Transverse colon (tissue), 4 donors: ENCODE measurements at places on chromosomes 3 and 15.

DNA sequence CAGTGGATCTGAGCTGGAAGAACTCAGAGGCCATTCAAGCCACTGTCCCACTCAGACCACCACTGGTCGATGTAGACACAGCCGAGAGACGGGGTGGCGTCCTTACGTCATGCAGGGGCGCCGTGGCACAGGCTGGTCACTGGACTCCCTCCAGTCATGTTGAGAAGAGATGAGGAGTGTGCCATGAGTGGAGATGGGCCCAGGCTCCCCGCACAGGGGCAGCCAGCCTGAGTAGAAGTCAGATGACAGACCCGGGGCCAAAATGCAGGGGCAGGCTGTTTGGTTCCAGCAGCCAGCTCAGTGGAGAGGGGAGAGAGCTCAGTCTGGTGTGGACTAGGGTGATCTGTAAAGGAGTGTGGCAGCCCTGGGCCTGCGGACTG lies 33.4 kb upstream of the KIF23 start:
- no peak for DNase-seq
- no peaks in the 10 kb centered on the region for H3K4me1 ChIP-seq
- no peaks in the 10 kb centered on the region for H3K27me3 ChIP-seq
- H3K27ac ChIP-seq, result no peak overlapping the region
- H3K4me3 ChIP-seq, result no peak overlapping the region
- no peaks in the 10 kb centered on the region for H3K36me3 ChIP-seq

GRCh38 chr3:56075089-56075488 lies 393.2 kb downstream of the ERC2 start:
- H3K36me3 ChIP-seq, result no peaks in the 10 kb centered on the region
- no peak overlapping the region for H3K27ac ChIP-seq
- no peak for DNase-seq
- no peaks in the 10 kb centered on the region for H3K27me3 ChIP-seq
- H3K4me1 ChIP-seq, result no peaks in the 10 kb centered on the region
- no peak overlapping the region for H3K4me3 ChIP-seq

- no peaks in the 10 kb centered on the region for H3K36me3 ChIP-seq
- no peak for DNase-seq
Observed at GRCh38 chr3:160753953-160754352, 2.1 kb upstream of the PPM1L start.

DNA sequence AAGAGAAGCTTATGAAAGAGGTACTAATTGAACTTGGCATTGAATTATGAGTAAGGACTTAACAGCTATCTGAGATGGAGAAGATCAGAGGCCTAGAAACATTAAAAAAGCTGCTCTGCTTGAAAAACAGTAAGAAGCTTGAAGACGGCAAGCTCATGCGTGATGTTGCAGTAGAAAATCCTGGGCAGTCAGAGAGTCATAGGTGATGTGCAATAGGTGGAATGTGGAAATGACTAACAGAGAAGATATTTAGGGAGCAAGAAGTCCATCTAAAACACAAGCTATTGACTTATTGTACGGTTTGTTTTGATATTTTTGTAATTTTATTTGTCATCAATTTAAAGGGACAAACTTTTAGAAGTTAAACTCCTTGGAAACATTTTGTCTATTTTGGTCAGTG lies 1101.4 kb downstream of the ROBO2 start:
- no peaks in the 10 kb centered on the region for H3K36me3 ChIP-seq
- no peaks in the 10 kb centered on the region for H3K27me3 ChIP-seq

- H3K27ac ChIP-seq, result no peak overlapping the region
- H3K27me3 ChIP-seq, result no peaks in the 10 kb centered on the region
- DNase-seq, result no peak
- H3K36me3 ChIP-seq, result no peaks in the 10 kb centered on the region
- no peak overlapping the region for H3K4me3 ChIP-seq
Observed at GRCh38 chr3:118688396-118688884, 346.2 kb downstream of the IGSF11 start.

DNA sequence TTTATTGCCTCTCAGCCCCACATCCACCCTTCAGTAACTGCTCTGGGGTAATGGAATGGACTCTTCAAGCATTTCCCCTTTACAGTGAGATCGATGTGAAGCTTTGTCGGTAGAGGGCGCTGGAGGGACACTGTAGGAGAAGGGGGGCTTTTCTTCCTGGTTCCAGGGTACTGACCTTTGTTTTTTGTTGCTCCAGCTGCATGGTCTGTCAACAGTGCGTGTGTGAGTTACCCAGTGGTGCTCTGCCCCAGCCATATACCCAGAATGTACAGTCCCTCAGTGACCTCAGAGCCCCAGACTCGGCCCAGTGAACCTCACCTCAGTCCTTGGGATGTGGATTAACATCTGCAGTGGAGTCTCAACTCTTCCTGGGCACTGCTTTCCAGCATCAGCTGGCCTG lies 180.3 kb upstream of the TSC22D2 start:
- H3K4me3 ChIP-seq, result no peak overlapping the region
- no peaks in the 10 kb centered on the region for H3K27me3 ChIP-seq
- H3K27ac ChIP-seq, result no peak overlapping the region
- no peaks in the 10 kb centered on the region for H3K36me3 ChIP-seq

GRCh38 chr3:23591374-23591773 lies 214.4 kb upstream of the UBE2E1 start:
- no peak overlapping the region for H3K27ac ChIP-seq
- no peak for DNase-seq
- no peaks in the 10 kb centered on the region for H3K27me3 ChIP-seq
- no peaks in the 10 kb centered on the region for H3K36me3 ChIP-seq

DNA sequence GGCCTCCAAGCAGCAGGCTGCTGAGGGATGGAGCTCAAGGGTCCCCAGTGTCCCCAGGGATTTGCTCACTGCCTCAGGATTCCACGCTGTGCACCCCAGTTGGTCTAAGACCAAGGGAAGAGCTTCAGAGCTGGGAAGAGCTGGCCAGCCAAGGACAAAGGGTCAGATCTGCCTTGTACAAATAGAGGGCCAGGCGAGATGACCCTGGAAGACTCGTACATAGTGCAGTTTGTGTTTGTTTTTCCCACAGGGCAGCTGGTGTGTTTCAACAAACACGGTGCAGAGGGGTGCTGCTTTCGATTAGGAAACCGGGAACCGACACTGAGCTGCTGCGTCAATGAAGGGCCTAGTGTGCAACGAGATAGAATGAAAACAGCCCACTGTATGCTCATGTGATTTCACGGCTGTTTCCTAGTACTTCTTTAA lies 56.1 kb upstream of the TRPM1 start:
- H3K4me3 ChIP-seq, result no peak overlapping the region
- H3K27ac ChIP-seq, result no peak overlapping the region
- H3K27me3 ChIP-seq, result no peaks in the 10 kb centered on the region
